ENCODE measurements at places on chromosomes 6 and 20. TPM values are rescaled to one million over a fixed set of nuclear protein-coding genes. Genes with fewer than 3 reads are reported as not detected.

The AGER gene
- 4.4 TPM for total RNA-seq

The ELOVL2 gene
- total RNA-seq = not detected

The PRR18 gene
- not detected for total RNA-seq

The STX11 gene
- total RNA-seq = 1.7 TPM

The PPIL6 gene
- 0.58 TPM for total RNA-seq

The ROMO1 gene
- total RNA-seq = 148 TPM

The STMND1 gene
- 0.92 TPM for total RNA-seq

The NOTCH4 gene
- total RNA-seq = 4.1 TPM

The PTK6 gene
- 85.7 TPM for total RNA-seq

The NEURL2 gene
- total RNA-seq = 4.7 TPM

The PSMG4 gene
- 13.8 TPM for total RNA-seq

The SLC17A1 gene
- not detected for total RNA-seq

The FAM217A gene
- not detected for total RNA-seq

- DNase-seq = no peak
Observed at GRCh38 chr20:25083773-25084625, 2.1 kb upstream of the VSX1 start.

DNA sequence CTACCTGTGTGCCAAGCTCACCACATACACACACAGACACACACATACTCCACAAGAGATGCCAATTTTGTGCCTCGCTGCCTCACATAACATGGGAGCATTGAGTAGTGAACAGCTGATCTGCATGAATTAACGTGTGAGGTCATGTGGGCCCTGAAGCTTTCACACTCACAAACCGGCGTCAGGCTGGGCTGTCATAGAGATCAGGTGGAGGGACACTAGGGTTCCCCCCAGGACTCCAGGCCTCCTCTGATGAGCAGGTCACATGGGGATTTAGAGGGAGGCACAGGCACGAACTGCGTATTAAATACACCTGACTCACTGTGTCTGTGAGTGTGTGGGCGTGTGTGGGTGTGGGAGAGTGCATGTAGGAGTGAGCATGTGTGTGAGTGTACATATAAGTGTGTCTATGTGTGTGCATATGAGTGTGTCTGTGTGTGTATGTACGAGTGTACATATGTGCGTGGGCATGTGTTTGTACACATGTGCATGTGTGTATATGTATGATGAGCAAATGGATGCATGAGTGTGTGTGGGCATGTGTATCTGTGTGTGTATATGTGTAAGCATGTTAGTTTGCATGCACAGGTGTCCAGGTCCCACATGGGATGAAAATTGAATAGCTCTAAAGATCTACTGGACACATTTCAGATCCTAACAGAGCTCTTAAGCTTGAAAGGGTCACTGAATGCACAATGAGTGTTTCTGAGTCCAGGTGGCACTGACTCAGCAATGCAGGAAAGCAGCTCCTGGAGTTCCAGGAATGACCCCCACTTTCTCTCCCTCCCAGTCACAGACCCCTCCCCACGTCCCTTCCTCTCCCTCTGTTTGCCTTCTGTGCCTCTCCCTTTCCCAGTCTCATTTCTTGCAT is 336.6 kb downstream of the PREX1 start:
- DNase-seq = no peak

DNA sequence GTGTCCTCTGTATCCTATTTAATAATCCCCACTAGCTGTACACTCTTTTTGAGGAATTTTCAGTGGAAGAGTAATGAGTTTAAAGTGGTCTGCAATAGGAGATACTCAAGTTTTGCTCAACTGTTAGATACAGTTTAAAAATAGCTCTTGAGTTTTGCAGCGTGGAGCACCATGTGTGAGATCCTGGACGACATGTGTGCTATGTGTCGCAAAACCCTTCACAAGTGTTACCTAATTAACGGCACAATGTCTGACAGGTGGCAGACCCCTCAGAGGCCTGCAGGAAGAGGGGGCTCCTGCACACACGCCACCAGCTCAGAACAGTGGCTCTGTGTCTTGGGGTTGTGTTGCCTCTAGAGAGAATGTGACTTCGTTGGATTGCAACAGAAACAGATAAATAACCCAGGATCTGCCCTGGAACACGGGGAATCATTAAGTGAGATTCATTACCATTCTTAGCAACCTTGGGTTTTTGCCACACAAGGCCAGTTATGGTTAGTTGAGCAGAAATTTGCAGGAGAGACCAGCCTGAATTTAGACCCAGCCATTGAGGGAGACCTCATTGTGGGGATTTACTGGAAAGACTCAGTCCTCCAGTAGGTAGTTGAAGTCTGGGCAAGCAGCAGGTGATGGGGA is 73.8 kb downstream of the SASH1 start:
- no peak for DNase-seq

DNA sequence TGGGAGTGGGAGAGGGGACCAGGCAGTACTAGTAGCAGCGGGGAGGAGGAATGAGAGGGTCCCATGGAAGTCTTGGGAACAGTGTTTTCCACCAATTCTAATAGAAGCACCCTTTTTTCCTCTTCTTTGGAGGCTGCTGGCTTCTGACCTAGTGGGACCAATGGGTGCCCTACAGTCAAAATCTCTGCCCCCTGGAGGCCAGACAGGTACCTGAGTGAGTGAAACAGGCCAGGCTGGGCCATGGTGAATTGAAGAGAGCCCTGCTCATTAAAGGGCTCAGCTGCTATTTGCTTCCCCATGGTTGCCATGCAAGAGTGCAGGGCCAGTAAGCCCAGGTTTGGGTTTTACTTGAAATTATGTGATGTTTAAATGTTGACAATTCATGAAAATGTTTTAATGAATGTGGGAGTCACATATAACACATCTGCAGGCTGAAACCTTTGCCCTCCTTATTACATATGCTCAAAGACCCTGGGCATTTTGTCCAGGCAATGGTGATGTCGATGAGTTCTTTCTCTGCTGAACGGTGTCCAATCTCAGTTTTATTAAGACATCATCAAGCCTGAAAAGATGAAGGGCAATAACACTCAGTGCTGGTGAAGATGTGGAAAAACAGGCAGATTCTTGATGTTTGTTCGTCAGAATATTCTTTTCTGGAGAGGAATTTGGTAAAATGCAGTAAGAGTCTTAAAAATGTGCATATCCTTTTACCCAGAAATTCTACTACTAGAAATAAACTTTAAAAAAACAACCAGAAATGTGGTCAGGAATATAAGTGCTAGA is 42.3 kb upstream of the OCSTAMP start:
- DNase-seq = no peak

- DNase-seq = peak; percentile 54
Observed at GRCh38 chr6:157841211-157841840, 18.3 kb downstream of the SNX9 start.

GRCh38 chr6:9484686-9485085 is 930.2 kb downstream of the TFAP2A start:
- DNase-seq = no peak

DNA sequence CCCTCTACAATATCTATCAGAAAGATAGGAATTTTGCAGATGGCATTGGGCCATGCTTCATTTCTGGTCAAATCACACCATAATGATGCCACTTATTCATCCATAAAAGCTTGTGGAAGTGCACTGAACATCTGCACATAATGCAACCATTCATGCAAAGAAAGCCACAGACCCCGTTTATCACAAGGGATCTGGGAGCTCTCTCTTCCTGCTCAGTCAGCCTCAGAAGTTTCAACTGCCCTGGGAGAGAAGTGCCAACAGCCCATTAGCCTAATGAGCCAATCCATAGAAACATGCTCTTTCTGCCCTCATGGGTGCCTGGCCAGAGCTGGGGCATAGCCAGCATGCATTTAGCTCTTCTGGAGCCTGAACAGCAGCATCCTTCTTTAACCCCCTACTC is 85.8 kb downstream of the SLC35F1 start:
- no peak for DNase-seq

GRCh38 chr20:51569815-51570738 is 27.6 kb upstream of the NFATC2 start:
- no peak for DNase-seq

GRCh38 chr6:15260099-15260821 is 14.4 kb downstream of the JARID2 start:
- no peak for DNase-seq

DNA sequence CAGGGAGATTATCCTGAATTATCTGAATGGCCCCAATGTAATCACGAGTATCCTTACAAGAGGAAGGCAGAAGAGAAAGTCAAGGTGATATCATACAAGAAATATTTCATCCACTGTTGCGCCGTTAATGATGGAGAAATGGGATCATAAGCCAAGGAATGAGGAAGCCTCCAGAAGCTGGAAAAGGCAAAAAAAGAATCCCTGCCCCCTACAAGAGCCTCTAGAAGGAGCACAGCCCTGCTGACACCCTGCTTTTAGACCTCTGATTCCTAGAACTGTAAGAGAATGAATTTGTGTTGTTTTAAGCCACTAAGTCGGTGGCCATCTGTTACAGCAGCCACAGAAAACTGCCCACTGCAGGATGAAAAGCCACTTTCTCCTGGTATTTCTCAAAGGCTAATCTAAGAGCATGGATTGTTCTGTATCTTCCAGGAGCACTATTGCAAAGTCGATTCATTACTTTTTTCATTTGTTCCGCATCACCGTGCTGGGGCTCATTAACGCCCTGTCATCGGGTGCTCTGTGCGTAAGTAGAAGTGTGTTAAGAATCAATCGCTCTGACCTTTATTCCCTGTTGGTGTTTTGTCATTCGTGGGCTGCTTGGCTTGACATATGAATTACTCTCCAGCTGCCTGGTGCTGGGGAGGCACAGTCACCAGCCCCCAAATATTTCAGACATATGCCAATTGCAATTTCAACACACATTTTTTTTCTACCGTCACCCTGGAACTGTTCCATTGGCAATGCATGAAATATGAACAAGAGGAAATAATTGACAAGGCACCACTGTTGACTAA is 117.0 kb downstream of the PCSK2 start:
- no peak for DNase-seq

- no peak for DNase-seq
Observed at GRCh38 chr6:3252861-3253596, 5.7 kb upstream of the PSMG4 start.

DNA sequence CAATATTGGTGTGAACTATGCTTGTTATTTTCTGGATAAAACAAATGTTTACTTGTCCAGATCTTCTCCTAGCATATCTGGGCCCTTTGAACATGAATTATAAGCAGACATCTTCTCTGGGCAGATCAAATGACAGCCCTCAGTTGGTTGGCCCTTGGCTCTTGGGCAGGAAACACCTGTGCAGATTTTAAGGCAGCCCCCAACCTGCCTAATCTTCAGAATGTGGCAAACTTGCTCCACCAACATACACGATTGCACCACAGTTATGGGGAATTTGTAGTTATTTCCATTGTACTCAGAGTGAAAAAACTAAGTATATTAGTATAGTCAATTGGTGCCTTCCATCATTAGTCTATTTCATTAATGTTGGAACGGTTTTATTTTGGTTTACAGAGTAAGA is 94.9 kb upstream of the KCNK16 start:
- DNase-seq = no peak

DNA sequence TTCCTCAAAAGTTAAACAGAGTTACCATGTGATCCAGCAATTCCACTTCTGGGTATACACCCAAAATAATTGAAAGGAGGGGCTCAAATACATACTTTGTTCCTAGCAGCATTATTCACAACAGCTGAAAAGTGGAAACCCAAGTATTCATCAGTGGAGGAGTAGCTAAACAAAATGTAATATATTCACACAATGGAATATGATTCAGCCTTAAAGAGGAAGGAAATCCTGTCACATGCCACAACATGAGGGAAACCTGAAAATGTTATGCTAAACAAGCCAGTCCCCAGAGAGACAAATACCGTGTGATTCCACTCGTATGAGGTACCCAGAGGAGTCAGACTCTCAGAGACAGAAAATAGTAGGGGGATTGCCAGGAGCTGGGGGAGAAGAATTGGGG is 44.5 kb downstream of the PXDC1 start:
- no peak for DNase-seq

DNA sequence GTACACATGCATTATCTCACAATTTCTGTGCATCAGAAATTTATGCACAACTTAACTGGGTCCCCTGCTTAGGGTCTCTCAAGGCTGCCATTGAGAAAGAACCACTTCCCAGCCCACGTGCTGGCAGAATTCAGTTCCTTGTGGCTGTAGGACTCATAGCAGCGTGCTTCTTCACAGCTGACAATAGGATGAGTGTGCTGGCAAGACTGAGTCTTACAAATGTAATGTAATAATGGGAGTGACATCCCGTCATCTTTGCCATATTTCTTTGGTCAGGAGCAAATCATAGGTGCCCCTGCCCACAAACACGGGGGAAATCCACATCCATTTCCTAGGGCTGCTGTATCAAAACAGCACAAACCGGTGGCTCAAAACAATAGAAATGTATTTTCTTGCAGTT is 77.4 kb downstream of the FIG4 start:
- no peak for DNase-seq

GRCh38 chr20:31948008-31948407 is 3.8 kb downstream of the PDRG1 start:
- no peak for DNase-seq

DNA sequence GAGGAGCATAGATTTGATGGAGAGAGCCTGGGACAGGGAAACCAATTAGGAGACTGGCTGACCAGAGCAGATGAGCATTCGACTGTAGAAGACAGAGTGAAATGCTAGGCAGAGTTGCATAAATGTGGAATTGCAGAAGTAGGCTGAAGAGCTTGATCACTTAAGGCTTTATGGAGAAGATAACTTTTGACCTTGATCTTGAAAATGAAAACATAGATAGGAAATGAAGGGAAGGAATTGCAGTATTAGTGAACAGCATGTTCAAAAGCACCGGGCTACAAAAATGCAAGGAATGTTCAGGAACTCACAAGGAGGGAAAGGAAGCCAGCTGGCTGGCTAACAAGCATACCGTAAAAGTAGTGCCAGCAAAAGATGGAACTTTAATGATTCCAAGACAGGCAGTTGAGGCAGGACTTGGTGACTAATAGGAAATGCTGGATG is 20.5 kb upstream of the LTV1 start:
- no peak for DNase-seq

- no peak for DNase-seq
Observed at GRCh38 chr20:52118016-52118623, 73.5 kb downstream of the ZFP64 start.

DNA sequence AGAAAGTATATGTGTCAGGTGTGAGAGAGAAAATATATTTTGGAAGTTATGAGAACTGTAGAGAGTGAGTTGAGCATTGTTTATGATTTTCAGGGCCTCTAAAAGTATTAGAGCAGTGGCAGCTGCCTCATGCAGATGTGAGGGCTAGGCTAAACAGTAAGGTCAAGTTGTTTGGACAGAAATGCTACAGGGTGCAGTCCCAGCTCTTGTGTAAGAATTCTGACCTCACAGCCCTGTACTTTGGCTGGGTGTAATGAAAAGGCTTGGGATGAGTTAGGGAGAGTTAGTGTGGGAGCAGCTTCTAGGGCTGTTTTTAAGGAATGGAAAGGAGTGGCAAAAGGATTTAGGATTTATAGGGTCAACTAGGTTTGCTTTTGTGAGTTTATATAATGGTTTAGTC is 764.8 kb upstream of the ADGRB3 start:
- DNase-seq = no peak

GRCh38 chr6:127900935-127901334 is at the start of gene THEMIS:
TSS of gene THEMIS (minus strand) at chr6:127901058. CDS start at chr6:127900932, 126 bp downstream.
- no peak for DNase-seq

DNA sequence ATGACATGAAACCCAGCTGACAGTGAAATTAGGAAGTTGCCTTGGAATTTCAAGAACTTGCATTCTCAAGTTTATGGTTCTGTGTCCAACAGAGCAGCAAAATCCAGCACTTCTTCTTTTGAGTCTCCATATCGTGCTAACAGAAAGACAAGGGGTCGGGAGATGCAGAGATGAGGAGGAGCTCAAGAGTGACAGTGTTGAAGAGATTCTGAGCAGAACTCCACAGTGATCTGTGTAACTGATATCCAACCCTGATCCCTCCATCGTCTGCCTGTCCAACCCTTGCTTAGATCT is 21.2 kb upstream of the BTN1A1 start:
- no peak for DNase-seq
